ENCODE measurements at places on chromosomes 1 and 21. TPM values are rescaled to one million over a fixed set of nuclear protein-coding genes. Genes with fewer than 3 reads are reported as not detected.

DNA sequence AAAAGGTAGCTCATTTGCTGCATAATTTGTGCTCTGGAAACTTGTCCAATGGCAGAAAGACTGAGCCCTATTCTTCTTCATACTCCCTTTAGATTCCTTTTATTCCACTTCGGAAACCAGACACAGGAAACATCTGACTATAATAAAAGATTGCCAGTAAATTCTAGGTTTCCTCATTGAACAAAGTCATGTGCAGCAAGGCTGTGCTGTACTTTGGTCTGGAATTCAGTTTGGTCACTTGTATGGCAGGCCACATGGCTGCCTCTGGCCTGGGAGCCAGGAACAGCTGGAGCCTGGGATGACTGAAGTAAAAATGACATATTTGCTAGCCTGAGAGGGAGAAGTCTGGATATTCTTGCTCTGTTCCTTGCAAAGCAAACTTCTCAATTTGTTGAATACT lies 79.6 kb downstream of the ST3GAL3 start:
- no peak for DNase-seq

GRCh38 chr1:85836736-85837135 lies 128.5 kb upstream of the ZNHIT6 start:
- no peak for DNase-seq

GRCh38 chr1:219713981-219714381 lies 101.1 kb upstream of the ZC3H11B start:
- no peak for DNase-seq

DNA sequence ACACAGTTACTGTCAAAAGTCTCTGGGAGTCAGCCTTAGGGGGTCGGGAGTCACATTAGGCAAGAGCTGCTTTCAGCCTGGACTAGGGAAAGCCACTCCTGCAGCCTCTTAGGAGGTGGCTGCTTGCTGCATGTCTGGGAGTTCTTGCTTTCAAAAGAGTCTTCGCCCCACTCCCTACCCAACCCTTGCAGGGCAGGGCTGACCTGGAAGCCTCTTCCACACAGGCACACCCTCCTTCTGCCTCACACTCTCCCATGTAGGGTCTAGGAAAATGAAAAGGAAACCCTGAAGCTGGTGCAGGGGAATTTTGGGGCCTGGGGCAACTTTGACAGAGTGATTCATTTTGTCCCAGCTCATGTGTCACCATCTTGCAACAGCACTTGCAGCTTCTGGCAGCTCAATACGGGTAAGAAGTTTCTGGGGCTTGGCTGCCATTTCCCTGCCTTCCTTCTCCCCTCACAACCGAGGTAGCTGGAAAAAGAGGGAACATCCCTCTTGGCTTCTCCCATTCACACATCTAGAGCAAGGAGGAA lies 37.3 kb downstream of the KCND3 start:
- no peak for DNase-seq

DNA sequence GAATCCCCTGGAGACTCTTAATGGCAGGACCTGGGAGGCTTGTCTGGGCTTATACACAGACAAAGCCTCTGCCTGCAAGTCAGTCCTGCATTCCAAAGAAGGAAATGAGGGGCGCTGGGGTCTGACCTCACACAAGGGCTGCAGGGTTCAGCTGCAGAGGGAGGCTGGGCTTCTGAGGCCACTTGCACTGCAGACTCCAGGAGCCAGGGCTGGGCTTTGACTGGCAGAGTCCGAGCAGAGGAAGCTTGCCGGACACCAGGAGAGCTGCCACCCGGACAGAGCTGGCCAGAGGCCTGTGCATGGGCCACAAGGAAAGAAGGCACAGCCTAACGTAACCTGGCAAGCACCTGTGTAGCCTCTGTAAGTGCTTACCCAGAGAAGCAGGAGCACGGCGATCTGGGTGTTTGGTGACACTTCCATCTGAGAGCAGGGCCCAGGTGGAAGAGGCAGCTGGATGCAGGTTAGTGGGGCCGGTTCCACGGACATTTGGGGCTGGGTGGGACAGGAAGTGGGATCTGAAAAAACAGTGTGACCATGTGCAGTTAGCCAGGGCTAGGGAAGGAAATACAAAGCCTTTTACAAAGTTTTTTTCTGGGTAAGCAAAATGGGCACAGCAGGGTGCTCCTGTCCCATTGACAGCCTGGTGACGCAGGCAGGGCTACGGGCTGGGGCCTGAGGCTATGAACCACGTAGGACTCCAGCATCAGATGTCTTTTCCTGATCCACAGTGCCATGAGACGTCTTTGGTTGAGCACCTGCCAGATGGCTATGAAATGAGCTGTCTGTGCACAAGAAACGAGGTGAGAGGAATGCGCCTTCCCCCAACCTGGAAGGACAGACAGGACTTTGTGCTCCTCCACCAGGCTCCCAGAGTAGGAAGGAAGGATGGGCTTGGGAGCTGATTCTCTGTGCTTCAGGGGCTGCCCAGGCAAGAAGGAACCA lies 37.3 kb upstream of the LBR start:
- no peak for DNase-seq

- DNase-seq = no peak
Observed at GRCh38 chr1:56527548-56528302, 51.6 kb downstream of the PLPP3 start.

- DNase-seq = no peak
Observed at GRCh38 chr21:35338881-35339632, 290.0 kb upstream of the RUNX1 start.

GRCh38 chr1:88062650-88063153 lies 621.4 kb upstream of the PKN2 start:
- DNase-seq = no peak

- DNase-seq = no peak
Observed at GRCh38 chr21:31429506-31429905, 85.4 kb upstream of the TIAM1 start.

DNA sequence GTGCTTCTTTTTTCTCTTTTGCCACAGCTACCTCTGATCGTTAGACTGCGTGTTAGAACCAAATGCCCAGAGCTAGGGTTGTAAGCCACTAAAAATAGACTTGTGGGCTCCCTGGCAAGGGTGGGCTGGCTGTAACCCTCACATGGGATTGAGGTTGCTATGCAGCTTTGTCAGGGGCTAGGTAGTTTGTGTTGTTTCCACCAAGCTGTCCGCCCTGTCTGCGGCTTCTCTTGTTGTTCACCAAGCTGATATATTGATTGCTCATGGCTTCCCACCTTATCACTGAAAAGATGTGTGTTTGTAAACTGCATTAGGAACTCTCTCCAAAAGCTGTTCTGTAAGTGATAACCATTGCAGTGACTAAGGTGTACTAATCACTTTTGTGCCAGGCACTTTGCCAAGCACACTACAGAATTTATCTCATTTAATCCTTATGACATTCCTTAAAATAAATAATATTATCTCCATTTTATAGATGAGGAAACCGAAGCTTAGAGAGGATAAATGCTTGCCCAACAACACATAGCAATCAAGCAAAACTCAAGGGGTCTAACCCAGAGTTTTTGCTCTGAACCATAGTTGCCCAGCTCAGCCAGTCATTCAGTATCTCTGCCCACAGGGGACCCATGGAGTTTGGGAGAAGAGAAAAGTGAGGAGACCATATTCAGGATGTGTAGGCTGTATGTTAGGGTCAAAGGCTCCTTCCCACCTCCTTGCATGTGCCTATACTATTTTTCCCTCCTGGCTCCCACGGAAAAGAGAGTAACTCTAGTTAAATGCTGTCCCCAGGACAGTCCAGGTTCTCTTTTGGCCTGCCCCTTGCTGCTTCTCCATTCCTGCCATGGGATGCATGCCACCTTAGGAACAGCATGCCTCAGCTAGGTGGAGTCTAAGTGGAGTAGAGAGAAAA lies 42.2 kb upstream of the TARBP1 start:
- DNase-seq = no peak

The TMCO1 gene
- total RNA-seq = 56.3 TPM

The TRABD2B gene
- total RNA-seq = 4.4 TPM

The UMODL1 gene
- total RNA-seq = 0.73 TPM
